ENCODE measurements at places on chromosomes 5 and 9. TPM values are rescaled to one million over a fixed set of nuclear protein-coding genes. Genes with fewer than 3 reads are reported as not detected.

PLAC8L1 gene
- 0.51 TPM for polyA plus RNA-seq

PIP5K1B gene
- polyA plus RNA-seq, result 6.6 TPM

RGP1 gene
- polyA plus RNA-seq, result 12.9 TPM

GABRA1 gene
- not detected for polyA plus RNA-seq

DUSP1 gene
- 1,153 TPM for polyA plus RNA-seq

TPM2 gene
- polyA plus RNA-seq, result 494 TPM

ZNF608 gene
- polyA plus RNA-seq, result 9.5 TPM

PCDHA3 gene
- polyA plus RNA-seq, result 0.07 TPM

SPATA31D4 gene
- not detected for polyA plus RNA-seq

TYRP1 gene
- 0.59 TPM for polyA plus RNA-seq

ASPN gene
- polyA plus RNA-seq, result 1.3 TPM

RAI14 gene
- 16.7 TPM for polyA plus RNA-seq

SPINK6 gene
- not detected for polyA plus RNA-seq

DND1 gene
- polyA plus RNA-seq, result 1.5 TPM

MACROH2A1 gene
- polyA plus RNA-seq, result 149 TPM

Data from lung (tissue), 17 donors.